Smooth muscle cell of the umbilical artery (primary cell): ENCODE measurements at places on chromosomes 2 and 18. TPM values are rescaled to one million over a fixed set of nuclear protein-coding genes. Genes with fewer than 3 reads are reported as not detected.

The CFC1 gene
- not detected in 2 replicates for total RNA-seq

The KCNIP3 gene
- total RNA-seq: 0.30 and 2.3 TPM in 2 replicates

The STPG4 gene
- 0.32 and 0.89 TPM in 2 replicates for total RNA-seq

The GALNT14 gene
- total RNA-seq: under 0.01 and 2.3 TPM in 2 replicates

The SELENOI gene
- total RNA-seq: 21.1 and 33.9 TPM in 2 replicates

The GRHL1 gene
- total RNA-seq: 0.09 and 0.59 TPM in 2 replicates

The IL1F10 gene
- total RNA-seq: not detected in 2 replicates

The PDCD1 gene
- total RNA-seq: not detected in 2 replicates

The CYP1B1 gene
- total RNA-seq: 0.78 and 2.1 TPM in 2 replicates

The OSGEPL1 gene
- 9.9 and 11.3 TPM in 2 replicates for total RNA-seq

The CHRNG gene
- total RNA-seq: not detected in 2 replicates

The GCG gene
- not detected in 2 replicates for total RNA-seq

The EN1 gene
- total RNA-seq: 0.18 and 0.30 TPM in 2 replicates

The MALL gene
- total RNA-seq: 0.30 and 1.2 TPM in 2 replicates

The LRATD1 gene
- 0.30 TPM in 1 of 2 replicates, not detected in the other for total RNA-seq

The MC2R gene
- not detected in 2 replicates for total RNA-seq

The CCDC74B gene
- total RNA-seq: 4.8 and 9.5 TPM in 2 replicates

The FBXO48 gene
- total RNA-seq: 0.30 and 0.37 TPM in 2 replicates

The CERKL gene
- total RNA-seq: 0.18 TPM in 1 of 2 replicates, not detected in the other

The RESP18 gene
- not detected in 2 replicates for total RNA-seq

The KIAA2012 gene
- total RNA-seq: under 0.01 and 0.09 TPM in 2 replicates

The PELI1 gene
- 6.5 and 13.6 TPM in 2 replicates for total RNA-seq

The TCF23 gene
- total RNA-seq: not detected in 2 replicates

The ASB18 gene
- total RNA-seq: not detected in 2 replicates

The UGT1A3 gene
- total RNA-seq: not detected in 2 replicates

The SATB2 gene
- 3.3 and 7.4 TPM in 2 replicates for total RNA-seq

The ANKRD62 gene
- not detected in 2 replicates for total RNA-seq

The MARCHF4 gene
- 1.5 and 10.8 TPM in 2 replicates for total RNA-seq

The HK2 gene
- total RNA-seq: 51.7 and 62.4 TPM in 2 replicates

The EFR3B gene
- 1.4 and 2.4 TPM in 2 replicates for total RNA-seq

The OTX1 gene
- not detected in 2 replicates for total RNA-seq

The SERPINB3 gene
- total RNA-seq: not detected in 2 replicates

The MTA3 gene
- 27.3 and 30.4 TPM in 2 replicates for total RNA-seq

The RAMP1 gene
- total RNA-seq: 0.23 and 1.5 TPM in 2 replicates

The HOXD3 gene
- 0.92 and 2.4 TPM in 2 replicates for total RNA-seq

The RRM2 gene
- total RNA-seq: 7.1 and 22.2 TPM in 2 replicates

The SLC4A5 gene
- total RNA-seq: 0.83 TPM in 1 of 2 replicates, not detected in the other

The GLI2 gene
- total RNA-seq: 14.9 and 19.0 TPM in 2 replicates

The REG3A gene
- not detected in 2 replicates for total RNA-seq

The MAP3K19 gene
- not detected in 2 replicates for total RNA-seq

The NABP1 gene
- 48.7 and 82.7 TPM in 2 replicates for total RNA-seq

The SYT4 gene
- not detected in 2 replicates for total RNA-seq
